ENCODE measurements at places on chromosomes 16 and 17. TPM values are rescaled to one million over a fixed set of nuclear protein-coding genes. Genes with fewer than 3 reads are reported as not detected.

The CFAP97D1 gene
- total RNA-seq: not detected

The TAC4 gene
- total RNA-seq: not detected

The MPP3 gene
- 8.5 TPM for total RNA-seq

The ACBD4 gene
- 7.4 TPM for total RNA-seq

The MYL11 gene
- not detected for total RNA-seq

The P2RX5 gene
- 0.43 TPM for total RNA-seq

The CDH15 gene
- total RNA-seq: 0.32 TPM

The ZNF469 gene
- total RNA-seq: 3.3 TPM

All from bronchial smooth muscle cell (primary cell).